ENCODE measurements at places on chromosomes 13 and 19. TPM values are rescaled to one million over a fixed set of nuclear protein-coding genes. Genes with fewer than 3 reads are reported as not detected.

The RASGRP4 gene
- 4.6 TPM for total RNA-seq

DNA sequence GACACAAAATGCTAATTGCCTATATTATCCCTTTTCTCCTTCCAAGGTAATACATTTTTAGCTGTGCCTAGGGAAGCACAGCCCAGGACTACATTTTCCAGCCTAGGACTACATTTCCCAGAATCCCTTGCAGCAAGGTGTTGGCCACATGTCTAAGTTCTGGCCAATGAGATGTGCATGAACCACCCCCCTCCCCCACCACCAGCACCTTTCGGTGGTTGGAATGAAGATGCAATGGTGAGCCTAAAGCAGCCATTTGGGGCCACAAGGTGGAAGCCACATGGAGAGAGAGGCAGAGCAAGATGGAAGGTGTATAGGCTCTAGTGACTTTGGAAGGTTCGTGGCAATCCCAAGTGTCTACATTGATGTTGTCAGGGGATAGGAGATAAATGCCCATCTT, 16.2 kb downstream of the UNC13A start:
- DNase-seq, result no peak

- no peak for DNase-seq
Observed at GRCh38 chr13:51067210-51067701, 43.8 kb downstream of the C13orf42 start.

DNA sequence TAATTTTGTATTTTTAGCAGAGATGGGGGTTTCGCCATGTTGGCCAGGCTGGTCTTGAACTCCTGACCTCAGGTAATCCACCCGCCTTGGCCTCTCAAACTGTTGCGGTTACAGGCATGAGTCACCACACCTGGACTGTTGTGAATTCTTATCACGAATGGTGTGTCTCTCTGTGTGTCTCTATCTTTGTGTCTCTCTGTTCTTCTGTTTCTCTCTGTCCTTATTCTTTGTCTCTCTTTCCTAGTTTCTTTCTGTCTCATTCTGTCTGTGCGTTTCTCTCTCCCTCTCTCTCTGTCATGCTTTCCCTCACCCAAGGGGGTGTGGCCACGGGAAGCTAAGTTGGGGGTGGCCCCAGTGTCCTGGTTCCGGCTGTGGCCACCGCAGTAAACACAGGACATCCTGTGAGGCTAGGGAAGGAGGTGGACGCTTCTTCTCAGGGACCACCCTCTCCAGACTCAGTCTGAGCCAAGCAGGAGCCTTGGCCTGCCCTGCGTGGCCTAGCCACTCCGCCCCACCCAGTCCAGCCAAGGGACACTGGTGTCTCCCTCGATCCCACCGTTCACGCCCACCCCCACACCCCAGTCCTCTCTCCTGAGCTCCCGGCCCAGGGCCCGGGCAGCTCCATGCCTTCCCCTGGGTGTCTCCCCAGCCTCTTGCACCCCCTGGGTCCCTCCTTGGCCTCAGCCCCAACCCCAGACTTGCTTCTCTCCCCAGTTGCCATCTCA, 3.9 kb upstream of the PRX start:
- DNase-seq, result peak; percentile 32

The ZNF223 gene
- total RNA-seq, result 4.6 TPM

GRCh38 chr13:45341799-45342500, 967 bp upstream of the TPT1 start:
- peak; percentile 57 for DNase-seq

- no peak for DNase-seq
Observed at GRCh38 chr13:46639033-46639981, 86.3 kb downstream of the LRCH1 start.

GRCh38 chr13:23583491-23583890, 13.3 kb downstream of the TNFRSF19 start:
- DNase-seq, result no peak

GRCh38 chr13:43522788-43523187, 264.0 kb downstream of the ENOX1 start:
- no peak for DNase-seq

The TNPO2 gene
- 15.0 TPM for total RNA-seq

The MEDAG gene
- 7.8 TPM for total RNA-seq

- peak; percentile 50 for DNase-seq
Observed at GRCh38 chr19:12090807-12091206, 26.3 kb downstream of the ZNF844 start.

GRCh38 chr13:51223560-51224270, 1.5 kb downstream of the FAM124A start:
- no peak for DNase-seq

The CGB2 gene
- not detected for total RNA-seq

- no peak for DNase-seq
Observed at GRCh38 chr19:4582980-4583842, 23.7 kb upstream of the SEMA6B start.

- DNase-seq, result no peak
Observed at GRCh38 chr13:31980830-31981229, 50.7 kb upstream of the FRY start.

DNA sequence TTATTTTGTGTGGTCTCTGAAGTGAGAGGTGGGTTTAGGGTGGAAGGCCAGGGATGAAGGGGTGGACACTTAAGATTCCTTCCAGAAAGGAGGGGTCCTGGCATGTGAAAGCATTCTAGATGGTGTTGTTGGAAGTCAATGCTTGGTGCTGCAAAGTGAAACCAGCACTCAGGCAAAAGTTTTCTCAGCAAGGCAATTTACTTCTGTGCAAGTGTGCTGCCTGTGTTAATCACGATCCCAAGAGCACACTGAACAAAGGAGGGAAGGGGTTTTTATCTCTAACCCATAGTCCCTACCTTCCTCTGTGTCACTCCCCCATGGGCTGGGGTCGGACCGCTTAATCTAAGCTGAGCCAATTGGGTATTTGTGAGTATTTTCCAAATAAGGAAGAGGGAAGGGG, 1.3 kb downstream of the ZNF134 start:
- no peak for DNase-seq

- peak; percentile 20 for DNase-seq
Observed at GRCh38 chr13:33494596-33495204, 209.1 kb upstream of the STARD13 start.

DNA sequence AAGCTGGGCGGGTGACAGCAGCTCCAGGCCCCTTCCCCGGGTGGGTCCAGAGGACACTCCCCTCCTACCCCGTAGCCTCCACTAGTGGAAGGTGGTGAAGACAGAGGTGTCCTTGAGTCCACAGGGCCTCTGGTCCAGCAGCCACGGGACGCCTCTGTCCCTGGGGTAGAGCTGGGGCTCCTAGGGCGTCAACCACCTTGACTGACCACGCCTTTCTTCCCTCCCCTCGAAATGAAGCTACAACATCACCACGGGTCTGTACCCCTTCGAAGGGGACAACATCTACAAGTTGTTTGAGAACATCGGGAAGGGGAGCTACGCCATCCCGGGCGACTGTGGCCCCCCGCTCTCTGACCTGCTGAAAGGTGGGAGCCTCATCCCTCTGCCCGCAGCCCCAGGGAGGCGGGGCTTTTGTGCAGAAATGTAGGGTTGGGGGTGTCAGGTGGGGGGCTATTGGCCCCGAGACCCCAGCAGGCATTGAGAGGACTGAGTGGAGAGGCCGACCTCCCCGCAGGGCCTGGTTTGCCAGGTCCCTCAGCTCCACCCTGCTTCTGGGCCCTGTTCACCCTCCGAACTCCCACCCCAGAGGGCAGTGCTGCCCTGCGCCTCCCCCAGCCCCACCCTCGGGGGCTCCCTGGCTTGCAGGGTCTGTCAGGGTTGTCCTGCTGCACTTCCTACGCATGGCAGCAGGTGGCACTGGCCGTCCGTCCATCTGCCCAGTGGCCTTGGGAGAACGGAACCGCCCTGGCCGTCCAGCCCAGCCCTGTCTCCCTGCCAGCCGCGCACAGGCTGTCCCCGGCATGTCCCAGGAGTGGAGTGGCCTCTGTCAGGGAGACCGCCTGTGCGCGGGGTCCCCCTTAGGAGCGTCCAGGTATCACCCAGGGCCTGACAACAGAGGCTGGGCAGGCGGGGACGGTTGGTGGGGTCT, 15.7 kb downstream of the STK11 start:
- peak; percentile 85 for DNase-seq

Data from body of pancreas (tissue), 4 donors.